Suprapubic skin (tissue), 4 donors: ENCODE measurements at places on chromosomes 13 and 19.

GRCh38 chr19:5575590-5575989 is 7.8 kb upstream of the TINCR start:
- no peaks in the 10 kb centered on the region for H3K36me3 ChIP-seq
- no peak overlapping the region for H3K4me3 ChIP-seq
- no peak for DNase-seq
- no peak overlapping the region for H3K27ac ChIP-seq
- H3K4me1 ChIP-seq, result peaks cover 24% of the 10 kb centered on the region

GRCh38 chr19:41904118-41904870 is 21.3 kb downstream of the ARHGEF1 start:
- H3K27me3 ChIP-seq, result no peaks in the 10 kb centered on the region
- H3K36me3 ChIP-seq, result peaks cover 90% of the 10 kb centered on the region
- no peak overlapping the region for H3K4me3 ChIP-seq
- no peak for DNase-seq

DNA sequence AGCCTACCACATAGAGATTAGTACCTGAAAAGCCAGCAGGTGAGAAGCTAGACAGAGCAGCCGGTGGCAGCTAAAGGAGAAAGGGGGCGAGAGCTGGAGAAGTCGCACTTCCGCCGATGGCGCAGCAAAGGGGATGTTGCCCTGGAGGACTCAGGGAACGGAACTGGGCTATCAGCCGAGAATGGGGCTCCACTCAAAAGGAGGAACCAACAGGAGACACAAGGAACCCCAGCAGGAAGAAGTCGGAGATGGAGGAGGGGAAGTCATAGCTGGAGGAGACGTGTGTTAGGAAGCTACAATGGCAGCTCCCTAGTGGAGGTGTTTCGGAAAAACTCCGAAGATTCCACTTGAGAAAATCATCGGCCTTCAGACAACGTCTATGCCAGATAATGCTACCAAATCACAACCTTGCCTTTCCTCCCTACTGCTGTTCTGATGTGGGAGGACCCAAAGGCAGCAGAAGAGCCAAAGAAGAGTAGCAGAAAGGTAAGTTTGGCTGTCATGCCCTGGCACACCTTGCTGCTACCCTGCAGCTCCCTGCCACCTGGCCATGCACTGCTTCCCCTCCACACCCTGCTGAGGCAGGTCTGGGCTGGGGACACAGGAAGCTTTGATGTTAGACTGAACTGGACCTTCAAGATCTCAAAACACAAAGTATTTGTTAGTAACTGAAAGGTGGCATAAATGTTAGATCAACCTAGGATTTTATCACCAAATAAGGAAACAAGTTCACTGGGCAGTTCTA is 127.9 kb downstream of the DLEU7 start:
- peak; percentile 67 for DNase-seq
- no peak overlapping the region for H3K4me3 ChIP-seq

DNA sequence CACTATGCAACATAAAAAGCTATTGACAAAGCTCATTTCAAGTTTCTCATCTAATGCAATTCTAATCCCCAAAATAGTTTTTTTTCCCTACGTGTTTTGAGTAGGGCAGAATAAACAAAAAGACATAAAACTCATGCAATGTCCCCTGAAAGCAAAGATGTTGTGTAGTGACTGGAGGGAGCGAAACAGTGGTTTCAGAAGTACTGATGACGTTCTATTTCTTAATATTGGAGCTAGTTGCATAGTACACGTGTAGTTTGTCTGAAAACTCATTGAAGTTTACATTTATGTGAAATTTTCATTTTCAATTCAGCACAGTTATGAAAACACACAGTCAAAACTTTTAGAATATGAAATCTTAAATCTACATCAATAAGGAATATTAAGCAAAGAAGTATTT is 31.6 kb downstream of the USP12 start:
- H3K27me3 ChIP-seq, result no peaks in the 10 kb centered on the region
- H3K4me1 ChIP-seq, result peaks cover 20% of the 10 kb centered on the region
- no peak overlapping the region for H3K4me3 ChIP-seq

- no peaks in the 10 kb centered on the region for H3K27me3 ChIP-seq
- no peak for DNase-seq
- no peaks in the 10 kb centered on the region for H3K36me3 ChIP-seq
- H3K4me1 ChIP-seq, result peaks cover 12% of the 10 kb centered on the region
Measured at GRCh38 chr13:35994131-35994966, 136.8 kb downstream of the DCLK1 start.

GRCh38 chr19:54506079-54506478 is 3.4 kb downstream of the LAIR2 start:
- no peak overlapping the region for H3K27ac ChIP-seq
- no peaks in the 10 kb centered on the region for H3K4me1 ChIP-seq
- H3K36me3 ChIP-seq, result no peaks in the 10 kb centered on the region
- DNase-seq, result no peak
- H3K27me3 ChIP-seq, result peaks cover 13% of the 10 kb centered on the region
- no peak overlapping the region for H3K4me3 ChIP-seq

- DNase-seq, result no peak
- H3K4me3 ChIP-seq, result no peak overlapping the region
- peaks cover 6% of the 10 kb centered on the region for H3K4me1 ChIP-seq
- no peak overlapping the region for H3K27ac ChIP-seq
- no peaks in the 10 kb centered on the region for H3K36me3 ChIP-seq
Measured at GRCh38 chr13:40495621-40496001, 170.8 kb downstream of the FOXO1 start.

- no peaks in the 10 kb centered on the region for H3K4me1 ChIP-seq
- H3K27me3 ChIP-seq, result no peaks in the 10 kb centered on the region
- no peaks in the 10 kb centered on the region for H3K36me3 ChIP-seq
- H3K27ac ChIP-seq, result no peak overlapping the region
- no peak for DNase-seq
- no peak overlapping the region for H3K4me3 ChIP-seq
Measured at GRCh38 chr13:75391432-75392100, 90.4 kb downstream of the TBC1D4 start.

GRCh38 chr19:47497821-47498520 is 14.0 kb upstream of the KPTN start:
- H3K27ac ChIP-seq, result no peak overlapping the region
- no peaks in the 10 kb centered on the region for H3K27me3 ChIP-seq
- peaks cover 41% of the 10 kb centered on the region for H3K4me1 ChIP-seq
- peaks cover 88% of the 10 kb centered on the region for H3K36me3 ChIP-seq
- H3K4me3 ChIP-seq, result no peak overlapping the region

GRCh38 chr19:18418483-18419194 is 559 bp upstream of the SSBP4 start:
- peak overlapping the region; percentile 68 for H3K4me3 ChIP-seq
- no peaks in the 10 kb centered on the region for H3K36me3 ChIP-seq

DNA sequence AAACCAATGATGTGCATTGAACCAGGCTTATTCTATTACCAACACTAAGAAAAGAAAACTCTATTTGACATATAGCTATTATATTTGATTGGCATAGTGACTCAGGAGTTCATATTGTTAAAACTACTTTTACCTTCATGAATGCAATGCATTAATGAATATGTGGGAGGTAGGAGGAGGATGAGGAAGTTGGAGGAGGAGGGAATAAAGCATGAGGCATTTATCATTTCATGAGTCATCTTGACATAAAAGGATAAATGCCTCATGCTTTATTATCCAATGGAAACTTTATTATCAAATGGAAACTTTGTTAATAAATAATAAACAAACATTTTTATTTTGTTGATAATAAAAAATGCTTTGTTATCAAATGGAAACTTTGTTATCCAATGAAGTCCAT is 116.5 kb downstream of the SPRY2 start:
- H3K36me3 ChIP-seq, result no peaks in the 10 kb centered on the region
- H3K4me3 ChIP-seq, result no peak overlapping the region
- no peaks in the 10 kb centered on the region for H3K4me1 ChIP-seq
- no peak for DNase-seq
- no peak overlapping the region for H3K27ac ChIP-seq

- H3K4me3 ChIP-seq, result no peak overlapping the region
- no peaks in the 10 kb centered on the region for H3K4me1 ChIP-seq
- H3K36me3 ChIP-seq, result no peaks in the 10 kb centered on the region
- no peaks in the 10 kb centered on the region for H3K27me3 ChIP-seq
- no peak overlapping the region for H3K27ac ChIP-seq
Measured at GRCh38 chr13:76043874-76044273, 407.7 kb downstream of the LMO7 start.

- no peak for DNase-seq
- H3K27me3 ChIP-seq, result peaks cover 2% of the 10 kb centered on the region
- H3K4me1 ChIP-seq, result no peaks in the 10 kb centered on the region
- no peak overlapping the region for H3K4me3 ChIP-seq
- no peak overlapping the region for H3K27ac ChIP-seq
- no peaks in the 10 kb centered on the region for H3K36me3 ChIP-seq
Measured at GRCh38 chr19:29897466-29897865, 44.6 kb upstream of the URI1 start.

- H3K27ac ChIP-seq, result no peak overlapping the region
- H3K4me1 ChIP-seq, result no peaks in the 10 kb centered on the region
- no peaks in the 10 kb centered on the region for H3K36me3 ChIP-seq
- H3K4me3 ChIP-seq, result no peak overlapping the region
- H3K27me3 ChIP-seq, result no peaks in the 10 kb centered on the region
Measured at GRCh38 chr13:66574606-66575005, 655.5 kb downstream of the PCDH9 start.

- H3K4me3 ChIP-seq, result no peak overlapping the region
- no peak overlapping the region for H3K27ac ChIP-seq
- DNase-seq, result no peak
Measured at GRCh38 chr13:112602189-112602588, 14.2 kb upstream of the TUBGCP3 start.

DNA sequence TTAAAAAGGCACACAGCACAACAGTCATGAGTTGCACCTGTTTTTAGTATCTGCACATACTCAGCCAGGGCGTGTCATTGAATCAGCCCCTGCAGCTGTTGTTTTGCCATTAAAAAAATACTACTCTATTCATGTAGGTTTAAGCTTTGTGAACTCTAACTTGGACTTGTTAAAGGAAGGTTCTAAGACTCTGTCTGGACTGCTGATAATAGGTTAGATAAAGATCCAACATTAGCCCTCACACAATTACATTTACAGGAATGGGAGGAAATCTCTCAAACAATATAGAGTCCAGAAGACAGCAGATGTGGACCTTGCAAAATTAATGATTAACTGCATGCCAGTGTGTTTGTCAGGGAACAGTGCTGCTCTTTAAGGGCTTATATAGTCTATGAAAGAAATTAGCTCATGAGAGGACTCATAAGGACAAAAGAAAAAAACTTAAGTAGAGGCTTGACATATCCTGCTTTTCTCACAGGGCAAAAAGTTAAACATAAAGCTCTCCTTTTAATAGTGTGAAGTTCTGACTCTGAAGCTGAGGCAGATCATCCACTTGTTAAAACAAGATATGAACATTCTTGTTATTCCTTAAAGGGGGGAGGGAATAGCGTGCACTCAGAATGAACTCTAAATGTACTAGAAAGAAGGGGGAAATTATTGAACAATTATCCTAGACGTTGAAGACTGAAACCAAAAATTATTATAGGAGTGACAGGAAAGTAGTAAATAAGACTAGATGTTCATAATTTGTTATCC is 243.6 kb downstream of the NDFIP2 start:
- H3K27ac ChIP-seq, result no peak overlapping the region
- DNase-seq, result no peak
- H3K4me1 ChIP-seq, result peaks cover 32% of the 10 kb centered on the region
- no peaks in the 10 kb centered on the region for H3K27me3 ChIP-seq
- H3K4me3 ChIP-seq, result no peak overlapping the region
- no peaks in the 10 kb centered on the region for H3K36me3 ChIP-seq

DNA sequence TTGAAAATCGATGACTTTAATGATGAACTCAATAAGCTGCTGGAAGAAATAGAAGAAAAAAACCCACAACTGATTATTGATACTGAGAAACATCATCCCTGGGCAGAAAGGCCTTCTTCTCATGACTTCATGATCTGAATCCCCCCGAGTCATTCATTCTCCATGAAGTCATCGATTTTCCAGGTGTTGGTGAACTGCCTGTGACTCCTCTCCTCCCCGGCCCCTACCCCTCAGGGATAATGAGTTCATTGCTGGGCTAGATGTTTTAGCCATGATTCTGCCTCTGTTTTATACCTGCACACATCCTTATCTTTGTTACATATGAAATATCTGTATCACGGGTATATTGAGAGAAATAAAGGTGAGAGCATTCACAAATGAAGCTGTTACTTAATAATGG is 34.6 kb downstream of the NLRP2 start:
- peaks cover 29% of the 10 kb centered on the region for H3K27me3 ChIP-seq
- H3K27ac ChIP-seq, result no peak overlapping the region
- no peaks in the 10 kb centered on the region for H3K36me3 ChIP-seq
- H3K4me1 ChIP-seq, result no peaks in the 10 kb centered on the region
- DNase-seq, result no peak
